ENCODE measurements at places on chromosomes 3 and 15.

- no peak for DNase-seq
These were observed 363.8 kb upstream of the NAALADL2 start for GRCh38 chr3:174495311-174495710.

DNA sequence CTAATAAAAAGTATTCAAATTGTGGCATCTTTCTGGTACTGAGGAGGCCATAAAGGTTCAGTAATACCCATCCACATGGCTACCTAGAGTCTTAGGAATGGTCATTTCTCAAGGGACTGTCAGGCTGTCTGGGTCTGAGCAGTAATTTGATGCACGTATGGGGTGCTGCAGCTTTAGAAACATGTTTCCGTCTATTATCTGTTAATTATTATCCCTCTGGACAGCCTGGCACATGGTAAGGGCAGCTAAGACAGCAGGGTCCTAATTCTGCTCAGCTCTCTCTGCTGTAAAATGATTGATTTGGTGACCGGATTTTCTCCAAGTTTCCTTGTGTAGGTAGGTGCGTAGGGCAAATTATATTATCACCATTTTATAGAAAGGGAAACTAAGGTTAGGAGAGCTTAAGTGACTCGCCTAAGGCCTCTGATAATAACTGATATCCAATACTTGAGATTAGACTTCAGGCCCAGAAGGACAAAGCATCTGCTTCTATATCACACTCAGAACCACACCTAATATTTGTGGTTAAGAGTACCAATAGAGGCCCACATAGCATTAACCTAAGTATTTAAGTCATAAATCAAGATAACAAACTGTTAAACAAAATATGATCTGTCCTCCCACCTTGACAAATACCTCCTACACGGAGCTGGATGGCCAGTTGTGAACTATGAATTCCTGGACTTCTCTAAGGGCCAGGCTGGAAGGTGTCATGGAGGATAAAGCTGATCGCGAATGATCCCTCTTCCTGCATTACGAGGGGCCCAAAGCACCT lies 2.9 kb upstream of the RAP2B start:
- no peak for DNase-seq

GRCh38 chr3:31462050-31462569 lies 70.6 kb upstream of the STT3B start:
- DNase-seq: no peak

DNA sequence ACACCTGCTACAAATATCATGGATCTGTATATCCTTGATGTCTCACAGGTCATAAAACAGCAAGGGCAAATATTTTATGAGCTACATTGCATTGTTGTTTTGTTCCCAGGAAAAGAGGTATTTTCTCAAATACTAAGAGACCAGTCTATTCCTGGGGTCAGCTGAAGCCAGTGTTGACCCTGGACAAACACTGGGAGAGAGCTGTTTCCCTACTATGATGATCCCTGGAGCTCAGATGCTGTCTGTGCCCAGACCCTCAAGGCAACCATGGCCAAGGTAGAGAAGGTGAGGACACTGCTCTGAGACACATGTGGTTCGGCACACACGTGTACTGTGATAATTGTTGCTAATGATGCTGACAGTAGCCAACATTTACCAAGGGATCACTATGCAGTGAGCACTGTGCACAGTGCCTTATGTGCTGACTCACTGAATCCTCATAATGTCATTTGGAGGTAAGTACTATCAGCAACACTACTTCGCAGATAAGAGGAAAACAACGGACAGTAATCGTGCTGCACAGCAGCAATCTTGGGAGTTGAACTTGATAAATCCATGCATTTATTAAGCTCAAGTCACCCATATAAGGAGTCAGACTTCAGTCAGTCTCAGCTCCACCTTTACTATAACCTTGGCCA lies 943.6 kb downstream of the FHIT start:
- DNase-seq: no peak

DNA sequence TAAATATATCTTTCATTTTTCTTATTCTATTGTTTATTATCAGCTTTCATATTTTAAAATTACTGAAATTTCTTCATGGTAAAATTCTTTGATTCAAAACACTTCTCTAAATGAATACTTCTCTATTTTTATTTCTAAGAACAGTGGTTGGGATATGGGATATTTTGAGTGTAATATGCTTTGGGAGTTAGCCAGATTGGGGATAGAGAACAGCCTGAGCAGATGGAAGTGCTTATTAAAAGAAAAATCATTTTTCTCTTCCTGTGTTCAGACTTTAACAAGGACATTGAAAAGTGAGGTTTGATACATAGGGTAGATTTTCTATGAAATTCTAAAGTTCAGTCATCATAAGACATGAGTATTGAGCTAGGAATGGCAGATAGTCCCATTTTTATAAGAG lies 84.8 kb downstream of the COL6A5 start:
- DNase-seq: no peak

DNA sequence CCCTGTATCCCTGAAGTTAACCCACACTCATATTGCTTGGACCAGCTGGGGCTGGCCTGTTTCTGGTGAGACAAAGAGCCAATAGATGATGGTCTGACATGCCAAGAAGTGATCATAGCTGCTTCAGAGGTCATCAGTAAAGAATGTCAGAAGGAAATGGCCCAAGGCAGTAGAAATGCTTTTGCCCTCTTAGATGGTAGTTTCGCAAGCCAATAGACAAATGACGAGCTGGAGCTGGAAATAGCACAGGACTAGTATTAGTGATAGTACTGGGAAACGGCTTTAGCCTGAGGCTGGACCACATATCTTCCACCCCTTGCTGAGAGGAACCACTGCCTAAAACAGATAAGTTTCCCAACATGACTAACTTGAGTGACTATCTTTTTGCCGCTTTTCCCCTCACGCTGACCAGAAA lies 176.1 kb upstream of the THBS1 start:
- no peak for DNase-seq

DNA sequence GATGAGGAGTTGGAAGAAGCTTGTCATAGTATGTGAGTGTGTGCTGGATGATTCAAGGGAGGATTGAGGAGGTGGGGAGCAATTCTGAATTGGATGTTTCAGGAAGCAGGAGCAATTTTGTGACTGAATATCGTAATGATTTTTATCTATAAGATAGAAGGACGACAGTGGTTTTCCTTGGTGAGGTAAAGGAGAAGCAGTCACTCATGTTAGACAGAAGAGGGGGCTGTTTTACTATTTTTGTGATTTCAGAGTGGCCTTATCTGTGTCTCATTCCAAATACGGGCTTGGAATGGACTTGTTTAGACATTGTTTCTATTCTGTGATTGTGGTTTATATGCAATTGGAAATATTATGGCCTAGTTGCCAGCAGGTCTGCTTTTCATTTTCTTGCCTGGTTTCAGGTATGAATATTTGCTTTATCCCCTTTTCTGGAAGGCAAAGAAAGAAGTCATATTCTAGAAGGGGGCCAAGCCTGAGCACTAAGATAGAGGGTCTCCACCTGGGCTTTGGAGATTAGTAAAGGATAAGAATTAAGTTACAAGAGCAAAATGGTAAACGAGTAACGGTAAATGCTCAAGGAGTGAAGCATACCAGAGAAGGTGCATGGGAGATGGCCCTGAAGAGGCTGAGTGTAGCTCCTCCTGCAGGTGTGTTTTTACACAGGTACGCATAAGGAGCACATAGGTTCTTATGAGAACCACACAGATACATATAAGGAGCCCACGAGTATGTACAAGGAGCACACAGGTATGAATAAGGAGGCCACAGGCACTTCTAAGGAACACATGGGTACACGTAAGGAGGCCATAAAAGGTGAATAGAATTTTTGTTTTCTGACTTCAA lies 124.6 kb upstream of the KCNAB1 start:
- no peak for DNase-seq

- peak; percentile 25 for DNase-seq
These were observed 16.7 kb downstream of the MAP2K5 start for GRCh38 chr15:67559158-67559557.

DNA sequence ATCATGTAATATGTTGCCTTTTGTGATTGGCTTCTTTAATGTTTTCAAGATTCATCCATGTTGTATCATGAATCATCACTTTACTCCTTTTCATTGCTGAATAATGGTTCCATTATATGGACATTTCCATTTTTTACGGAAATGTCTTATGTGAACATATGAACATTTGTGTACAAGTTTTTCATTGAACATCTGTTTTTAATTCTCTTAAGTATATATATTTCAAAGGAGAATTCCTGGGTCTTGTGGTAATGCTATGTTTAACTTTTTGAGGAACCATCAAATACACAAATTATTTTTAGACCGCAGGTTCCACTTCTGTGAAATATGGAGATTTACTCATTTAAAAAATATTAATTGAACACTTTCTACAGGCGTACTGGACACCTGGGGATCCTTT lies 85.7 kb downstream of the ARIH1 start:
- no peak for DNase-seq

GRCh38 chr15:101561584-101561906 lies 72.0 kb upstream of the PCSK6 start:
- DNase-seq: no peak

DNA sequence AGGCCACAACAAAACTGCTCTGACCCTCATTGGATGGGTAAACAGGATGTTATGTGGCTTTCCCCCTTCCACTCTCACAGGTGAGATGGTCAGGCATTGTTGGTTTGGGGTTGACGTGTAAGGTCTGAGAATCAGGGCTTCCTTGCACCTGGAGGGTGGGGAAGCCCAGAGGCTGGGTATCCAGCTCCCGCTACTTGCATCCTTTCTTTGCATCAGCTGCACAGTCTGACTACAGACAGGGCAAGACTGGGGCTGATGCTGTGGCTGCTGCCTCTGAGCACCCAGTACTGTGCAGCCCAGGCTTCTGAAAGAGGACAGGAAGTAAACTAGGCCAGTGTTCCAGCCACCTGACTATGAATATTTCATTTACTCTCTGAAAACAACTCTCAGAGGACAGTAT lies 58.0 kb upstream of the ATP2B2 start:
- no peak for DNase-seq

- no peak for DNase-seq
These were observed 106.3 kb downstream of the ZBTB20 start for GRCh38 chr3:115040673-115041286.

DNA sequence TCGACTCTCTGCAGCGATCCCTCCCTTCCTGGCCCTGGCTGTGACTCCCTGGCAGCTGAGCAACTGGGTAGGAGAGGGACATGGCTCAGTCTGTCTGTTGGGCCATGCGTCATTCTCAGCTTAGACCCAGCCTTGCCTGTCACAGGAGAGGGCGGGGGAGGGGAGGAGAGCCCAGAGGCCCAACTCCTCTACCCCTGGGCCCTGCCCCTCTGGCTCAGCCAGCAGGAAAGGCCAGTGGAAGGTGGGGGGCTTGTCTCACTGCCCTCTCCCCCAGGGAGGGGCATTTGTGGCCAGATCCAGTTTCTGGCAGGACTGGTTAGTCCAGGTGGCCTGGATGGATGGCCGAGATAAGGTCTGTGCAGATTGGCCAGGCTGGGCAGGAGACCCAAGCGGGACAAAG lies 31.6 kb downstream of the DNAJB8 start:
- no peak for DNase-seq

GRCh38 chr3:113105966-113106660 lies 105.2 kb upstream of the BOC start:
- no peak for DNase-seq

DNA sequence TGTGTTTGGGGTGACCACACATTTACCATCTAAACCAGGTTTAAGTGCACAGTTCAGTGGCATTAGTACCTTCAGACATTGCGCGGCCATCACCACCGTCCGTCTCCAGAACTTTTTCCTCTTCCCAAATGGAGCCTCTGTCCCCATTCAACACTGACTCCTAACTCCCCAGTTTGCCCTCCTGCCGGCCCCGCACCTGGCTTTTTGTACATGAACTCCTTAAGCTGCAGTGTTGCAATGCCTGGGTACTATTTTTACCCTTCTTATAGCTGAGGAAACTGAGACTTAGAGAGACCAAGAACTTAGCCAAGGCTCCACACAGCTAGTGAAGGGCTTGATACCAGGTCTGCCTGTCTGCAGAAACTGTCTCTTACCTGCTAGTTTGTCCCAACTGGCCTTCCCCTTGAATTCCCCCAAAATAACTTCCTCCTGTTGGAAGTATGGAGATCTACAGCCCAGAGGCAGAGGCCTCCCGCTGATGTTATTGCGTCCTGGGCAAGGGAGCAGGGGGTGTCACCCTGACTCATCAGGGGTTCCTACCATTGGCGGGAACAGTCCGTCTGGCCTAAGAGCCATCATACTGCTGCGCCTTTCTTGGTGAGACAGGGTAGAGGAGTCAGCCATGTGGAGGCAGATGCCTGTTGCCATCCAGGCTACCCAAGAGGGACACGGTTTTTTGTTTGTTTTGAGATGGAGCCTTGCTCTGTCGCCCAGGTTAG lies 65.6 kb downstream of the GRIP2 start:
- no peak for DNase-seq

DNA sequence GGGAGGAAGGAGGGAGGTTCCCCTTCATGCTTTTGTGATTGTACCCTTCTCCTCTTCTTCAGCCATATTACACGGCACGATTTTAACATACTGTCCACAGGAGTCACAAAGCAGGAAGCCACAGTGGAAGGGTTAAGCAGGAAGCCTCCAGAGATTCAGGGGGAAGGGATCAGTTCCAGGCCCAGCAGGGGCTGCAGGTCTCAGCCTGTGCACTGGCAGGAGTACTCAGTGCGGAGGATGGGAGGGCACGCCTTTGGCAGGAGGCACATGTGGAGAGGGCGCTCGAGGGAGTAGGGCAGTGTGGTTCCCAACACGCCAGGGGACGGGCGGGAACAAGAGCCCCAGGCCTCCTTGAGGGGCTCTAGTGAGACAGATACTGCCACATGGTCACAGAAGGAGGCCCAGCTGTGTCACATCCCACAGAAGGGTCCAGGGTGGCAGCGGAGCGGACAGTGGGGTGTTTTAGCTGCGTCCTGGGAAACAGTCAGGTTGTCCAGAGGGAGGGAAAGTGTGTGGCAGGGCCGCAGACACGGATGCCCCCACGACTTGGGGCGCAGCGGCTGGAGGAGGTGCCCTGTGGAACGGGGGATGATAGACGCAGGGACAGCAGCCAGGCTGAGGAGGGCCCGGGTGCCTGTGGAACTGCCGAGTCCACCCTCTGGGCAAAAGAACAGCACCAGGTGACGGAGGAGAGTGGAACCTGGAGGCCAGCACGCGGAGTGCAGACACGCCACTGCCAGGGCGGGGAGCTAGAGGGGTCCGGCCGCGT lies 77.5 kb downstream of the CHSY1 start:
- no peak for DNase-seq
